Aortic smooth muscle cell (primary cell): ENCODE measurements at places on chromosomes 12 and 14. TPM values are rescaled to one million over a fixed set of nuclear protein-coding genes. Genes with fewer than 3 reads are reported as not detected.

The C14orf132 gene
- 8.2 and 14.4 TPM in 2 replicates for total RNA-seq

The HCAR2 gene
- not detected in 2 replicates for total RNA-seq

The VAMP1 gene
- 11.6 and 14.9 TPM in 2 replicates for total RNA-seq

The NPFF gene
- not detected in 2 replicates for total RNA-seq

The ACOT6 gene
- not detected in 2 replicates for total RNA-seq

The CCDC88C gene
- total RNA-seq = 0.56 and 0.92 TPM in 2 replicates

The HOXC12 gene
- not detected in 2 replicates for total RNA-seq

The KRT77 gene
- total RNA-seq = not detected in 2 replicates

The TSPAN19 gene
- total RNA-seq = not detected in 2 replicates
